Activated gamma-delta T cell treated with Interleukin-2 at 50 U/mL for 16 hours (primary cell): ENCODE measurements at places on chromosomes 16 and 17.

- no peak for DNase-seq
Measured at GRCh38 chr16:51522902-51523301, 371.8 kb upstream of the SALL1 start.

GRCh38 chr17:4843321-4844000 lies 10.3 kb downstream of the MINK1 start:
- DNase-seq: no peak

- no peak for DNase-seq
Measured at GRCh38 chr17:82890339-82890730, 50.5 kb upstream of the ZNF750 start.

GRCh38 chr16:9389543-9390207 lies 298.2 kb downstream of the HAPSTR1 start:
- DNase-seq: no peak

- DNase-seq: no peak
Measured at GRCh38 chr16:83494459-83494858, 313.3 kb upstream of the HSBP1 start.

DNA sequence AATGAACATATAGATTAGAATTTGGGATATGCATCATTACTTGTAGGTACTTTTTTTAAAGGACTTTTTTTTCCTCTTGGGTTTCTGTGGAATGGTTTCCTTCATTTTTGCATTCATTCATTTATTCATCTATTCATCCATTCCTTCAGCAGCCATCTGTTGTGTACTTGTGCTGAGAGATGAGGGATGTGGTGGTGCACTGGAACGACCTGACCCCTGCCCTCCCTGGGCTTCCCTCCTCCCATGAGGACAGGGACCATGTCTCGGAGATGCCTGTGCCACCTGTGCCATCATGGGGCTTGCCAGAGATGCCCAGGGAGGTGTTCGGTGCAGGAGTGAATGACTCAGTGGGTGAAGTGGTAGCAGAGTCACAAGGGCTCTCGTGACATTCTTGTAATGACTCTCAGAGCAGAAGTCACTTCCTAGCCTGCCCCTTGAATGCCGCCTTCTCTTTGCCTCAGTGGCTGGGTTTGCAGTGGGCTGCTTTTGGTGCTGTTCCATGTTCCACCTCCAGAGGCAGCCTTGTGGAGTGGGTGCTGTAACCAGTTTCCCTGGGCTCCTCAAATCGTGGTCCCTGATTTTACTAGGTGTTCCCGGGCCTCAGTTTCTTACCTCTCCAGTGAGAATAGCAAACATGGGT lies 43.9 kb downstream of the CLEC16A start:
- no peak for DNase-seq

- no peak for DNase-seq
Measured at GRCh38 chr17:1267471-1267943, 2.7 kb upstream of the BHLHA9 start.

- DNase-seq: peak; percentile 13
Measured at GRCh38 chr16:1105888-1106620, 10.0 kb upstream of the C1QTNF8 start.

- DNase-seq: no peak
Measured at GRCh38 chr16:73426433-73427160, 378.7 kb upstream of the ZFHX3 start.

DNA sequence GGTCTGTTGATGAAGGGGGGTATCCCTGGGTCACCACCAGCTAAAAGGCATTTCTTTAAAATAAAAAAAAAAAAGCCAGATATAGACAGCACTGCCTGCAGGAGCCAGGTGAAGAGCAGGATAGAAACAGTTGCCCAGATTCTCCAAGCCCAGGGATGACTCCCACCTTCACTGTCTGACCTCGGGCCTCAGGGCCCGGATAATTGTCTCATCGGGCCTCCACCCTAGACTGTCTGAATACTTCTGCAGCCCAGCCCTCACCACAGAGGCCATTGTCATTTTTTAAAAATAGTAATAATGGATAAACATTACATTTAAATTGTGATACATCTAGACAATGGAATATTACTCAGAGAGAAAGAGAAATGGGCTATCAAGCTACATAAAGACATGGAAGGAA lies 92.8 kb upstream of the TNRC6C start:
- DNase-seq: no peak

DNA sequence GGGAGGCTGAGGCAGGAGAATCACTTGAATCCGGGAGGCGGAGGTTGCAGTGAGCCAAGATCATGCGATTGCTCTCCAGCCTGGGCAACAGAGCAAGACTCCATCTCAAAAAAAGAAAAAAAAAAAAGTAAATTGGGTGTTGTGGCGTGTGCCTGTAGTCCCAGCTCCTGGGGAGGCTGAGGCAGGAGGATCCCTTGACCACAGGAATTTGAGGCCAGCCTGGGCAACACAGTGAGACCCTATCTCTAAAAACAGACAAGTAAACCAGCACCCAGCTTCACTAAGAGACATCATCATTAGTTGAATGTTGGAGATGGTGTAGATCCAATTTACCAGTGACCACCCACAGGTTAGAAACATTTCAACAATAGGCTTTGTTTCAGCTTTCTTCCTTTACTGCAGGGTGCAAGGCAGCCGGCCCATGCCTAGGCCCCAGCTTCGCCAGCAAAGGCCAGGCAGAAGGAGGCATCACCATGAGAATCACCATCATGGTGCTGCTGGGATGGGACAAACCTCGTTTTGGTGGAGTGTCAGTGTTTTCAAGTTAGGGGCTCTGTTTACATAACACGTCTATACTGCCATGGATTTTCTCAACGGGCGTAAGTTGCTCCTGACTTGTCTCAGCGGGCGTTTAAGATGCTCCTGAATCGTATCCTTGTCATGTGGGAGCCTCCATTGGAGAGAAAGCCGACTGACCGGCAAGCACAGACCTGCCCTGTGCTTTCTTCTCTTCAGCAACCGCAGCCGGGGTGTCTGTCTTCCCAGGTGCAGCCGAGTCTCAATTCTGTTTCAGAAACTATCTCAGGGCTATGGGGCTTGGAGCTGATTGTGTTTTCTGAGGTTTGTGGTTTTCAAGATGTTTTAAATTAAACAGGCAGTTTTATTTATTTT lies 7.3 kb downstream of the TCF25 start:
- no peak for DNase-seq

- no peak for DNase-seq
Measured at GRCh38 chr16:13883881-13884280, 36.1 kb upstream of the ERCC4 start.

- DNase-seq: no peak
Measured at GRCh38 chr17:8871081-8871581, 3.7 kb upstream of the PIK3R6 start.

GRCh38 chr16:253833-254232 lies 19.2 kb downstream of the FAM234A start:
- DNase-seq: no peak

GRCh38 chr16:89801800-89802199 lies 14.6 kb downstream of the FANCA start:
- no peak for DNase-seq

DNA sequence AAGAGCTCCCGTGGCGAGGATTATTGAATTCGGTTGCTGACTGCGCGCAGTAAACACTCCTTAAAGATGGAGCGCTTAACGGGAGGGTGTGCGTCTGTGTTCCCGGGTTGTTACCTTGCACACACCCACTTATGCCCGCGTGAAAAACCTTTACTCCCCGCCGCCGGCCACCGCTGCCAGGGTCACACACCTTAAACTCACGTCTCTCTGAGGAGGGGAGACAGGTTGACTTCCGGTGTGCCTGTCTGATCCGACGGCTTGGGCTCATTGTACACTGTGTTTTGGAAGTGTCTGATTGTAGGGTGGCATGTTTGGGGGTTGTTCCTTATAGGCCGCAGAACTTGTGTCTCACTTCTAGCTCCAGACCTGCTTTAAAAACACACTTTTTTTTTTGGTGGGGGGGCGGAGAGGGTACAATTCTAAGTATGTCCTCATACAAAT lies 66.8 kb downstream of the KPNA2 start:
- peak; percentile 21 for DNase-seq

DNA sequence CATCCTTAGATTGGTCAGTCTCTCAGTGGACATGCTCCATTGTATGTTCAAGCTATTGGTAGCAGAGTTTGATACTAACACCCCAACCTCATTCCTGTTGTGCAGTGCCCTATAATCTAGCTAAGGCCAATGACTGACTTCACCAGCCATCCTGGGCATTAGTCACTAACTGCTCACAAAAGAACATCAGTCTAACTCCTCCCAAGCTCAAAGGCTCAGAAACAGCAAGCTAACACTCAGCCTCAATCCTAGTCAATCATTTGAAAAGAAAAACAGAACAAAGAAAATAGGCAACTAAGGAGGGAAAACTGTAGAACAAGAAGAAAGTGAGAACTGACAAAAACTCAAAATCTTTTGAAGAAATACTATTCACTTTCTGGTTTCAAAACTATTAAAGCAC lies 199.1 kb upstream of the C17orf78 start:
- DNase-seq: no peak

DNA sequence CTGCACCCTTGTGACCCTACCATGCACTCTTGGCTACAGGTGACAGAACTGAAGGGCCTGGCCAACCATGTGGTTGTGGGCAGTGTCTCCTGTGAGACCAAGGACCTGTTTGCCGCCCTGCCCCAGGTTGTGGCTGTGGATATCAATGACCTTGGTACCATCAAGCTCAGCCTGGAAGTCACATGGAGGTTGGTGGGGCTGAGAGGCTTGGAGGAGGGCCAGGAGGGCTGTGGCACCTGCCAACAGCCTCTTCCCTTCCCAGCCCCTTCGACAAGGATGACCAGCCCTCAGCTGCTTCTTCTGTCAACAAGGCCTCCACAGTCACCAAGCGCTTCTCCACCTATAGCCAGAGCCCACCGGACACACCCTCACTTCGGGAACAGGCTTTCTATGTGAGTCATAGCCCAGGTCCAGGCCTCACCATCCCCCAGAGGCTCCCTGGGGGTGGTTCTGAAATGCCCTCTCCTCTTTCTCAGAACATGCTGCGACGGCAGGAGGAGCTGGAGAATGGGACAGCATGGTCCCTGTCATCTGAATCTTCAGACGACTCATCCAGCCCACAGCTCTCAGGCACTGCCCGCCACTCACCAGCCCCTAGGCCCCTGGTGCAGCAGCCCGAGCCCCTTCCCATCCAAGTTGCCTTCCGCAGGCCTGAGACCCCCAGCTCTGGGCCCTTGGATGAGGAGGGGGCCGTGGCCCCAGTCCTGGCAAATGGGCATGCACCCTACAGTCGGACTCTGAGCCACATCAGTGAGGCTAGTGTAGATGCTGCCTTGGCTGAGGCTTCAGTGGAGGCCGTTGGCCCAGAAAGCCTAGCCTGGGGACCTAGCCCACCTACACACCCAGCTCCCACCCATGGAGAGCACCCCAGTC lies 13.0 kb downstream of the RIPOR1 start:
- DNase-seq: no peak

GRCh38 chr16:14600164-14600563 lies 29.9 kb downstream of the PARN start:
- no peak for DNase-seq

DNA sequence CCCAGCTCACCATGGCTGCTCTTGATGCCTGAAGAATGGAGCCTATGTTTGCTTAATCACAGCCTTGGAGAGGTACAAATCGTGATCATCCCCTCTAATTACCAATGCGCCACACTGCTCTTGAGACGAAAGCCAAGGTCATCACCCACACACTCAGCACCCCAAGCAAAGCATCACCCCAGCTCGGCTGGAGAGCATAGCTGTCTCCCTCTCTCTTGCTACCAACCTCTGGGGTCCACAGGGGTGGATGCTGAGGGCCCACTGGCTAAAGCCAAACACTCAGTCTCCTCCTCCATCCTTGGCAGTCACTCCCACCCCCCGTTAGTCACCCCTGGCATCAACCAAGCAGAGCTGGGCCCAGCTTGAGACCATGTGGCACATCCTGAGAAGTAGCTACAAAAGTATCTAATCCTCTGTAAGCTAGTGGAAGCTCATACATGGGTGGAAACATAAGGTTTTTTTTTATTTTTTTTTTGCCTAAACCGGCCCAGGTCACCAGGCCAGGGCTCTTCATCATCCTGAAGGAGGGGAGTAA lies 44.8 kb downstream of the PIMREG start:
- DNase-seq: no peak

GRCh38 chr17:44599298-44600175 lies 42.3 kb downstream of the FZD2 start:
- DNase-seq: no peak

GRCh38 chr17:65418622-65419021 lies 142.8 kb downstream of the AXIN2 start:
- no peak for DNase-seq

DNA sequence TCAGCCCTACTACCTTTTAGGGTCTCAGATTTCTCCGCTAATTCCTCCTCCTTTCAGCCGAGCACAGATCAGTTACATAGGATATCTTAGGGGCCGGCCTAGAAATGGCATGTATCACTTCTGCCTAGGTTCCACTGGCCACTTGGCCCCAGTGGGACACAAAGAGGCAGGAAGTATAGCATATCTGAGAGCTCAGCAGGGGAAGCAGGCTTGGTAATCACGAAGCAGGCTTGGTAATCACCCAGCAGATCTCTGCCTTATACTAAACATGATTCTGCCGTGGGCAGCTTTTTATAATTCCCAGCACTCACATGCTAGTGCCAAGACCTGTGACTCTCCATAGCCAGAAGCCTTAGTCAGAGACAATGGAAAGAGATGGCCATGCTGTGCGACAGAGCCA lies 59.6 kb upstream of the CACNG5 start:
- no peak for DNase-seq

DNA sequence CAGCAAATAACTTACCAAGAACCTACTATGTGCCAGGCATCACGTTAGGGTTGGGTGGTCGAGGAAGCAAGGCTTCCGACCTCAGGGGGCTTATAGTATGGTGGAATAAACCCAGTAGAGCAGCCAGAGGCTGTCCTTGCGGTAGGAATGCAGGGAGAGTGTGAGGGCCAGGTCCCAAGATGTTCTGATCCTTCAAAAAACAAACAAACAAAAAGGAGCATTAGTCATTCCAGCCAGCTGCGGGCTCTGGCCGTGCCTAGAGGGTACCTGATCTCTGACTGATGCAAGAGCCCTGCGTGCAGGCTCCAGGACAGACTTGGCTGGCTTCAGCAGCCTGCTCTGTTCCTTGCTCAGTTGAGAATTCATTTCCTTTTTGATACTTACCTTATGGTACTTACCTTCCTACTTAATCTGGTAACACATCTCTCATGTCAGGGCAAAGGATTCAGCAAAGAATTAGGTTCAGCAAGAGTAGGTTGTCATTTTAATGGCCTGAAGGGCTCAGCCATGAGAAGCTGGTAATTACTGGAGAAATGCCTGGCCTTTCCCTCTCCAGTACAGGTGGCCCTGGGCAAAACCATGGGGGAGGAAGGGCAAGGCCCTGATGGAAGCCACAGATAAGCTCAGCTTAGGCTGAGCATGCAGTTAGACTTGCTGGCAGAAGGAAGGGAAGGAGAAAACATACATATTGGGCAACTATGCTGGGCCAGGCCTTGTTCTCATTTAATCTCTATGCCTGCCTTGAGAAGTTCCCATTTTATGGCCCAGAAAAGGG lies 18.4 kb downstream of the CYB5D2 start:
- no peak for DNase-seq

DNA sequence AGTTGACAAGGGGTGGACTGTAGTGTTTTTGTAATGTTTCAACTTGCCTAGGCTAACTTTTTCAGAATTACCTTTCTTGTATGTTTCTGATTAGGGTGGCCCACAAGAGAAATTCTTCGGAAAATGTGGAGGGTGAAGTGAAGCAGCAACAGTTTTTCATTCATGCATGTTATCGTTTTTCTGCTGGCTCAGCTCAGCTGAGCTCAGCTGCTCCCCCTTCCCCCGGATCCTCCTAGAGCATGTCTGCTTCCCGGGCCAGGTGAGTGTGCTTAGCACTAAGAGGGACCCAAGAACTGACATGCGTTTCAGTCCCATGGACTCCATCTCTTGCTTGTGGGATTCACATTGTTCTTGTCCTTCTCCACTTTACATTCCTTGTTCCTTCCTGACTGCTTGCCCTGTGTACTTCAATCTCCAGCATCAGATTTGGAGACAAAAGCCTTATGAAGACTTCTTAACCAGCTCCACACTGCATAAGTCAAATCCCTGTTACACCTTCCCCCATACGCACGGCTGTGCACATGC lies 33.6 kb downstream of the SCPEP1 start:
- no peak for DNase-seq
